Psoas muscle (tissue), 8 donors: ENCODE measurements at places on chromosomes 7 and 10. TPM values are rescaled to one million over a fixed set of nuclear protein-coding genes. Genes with fewer than 3 reads are reported as not detected.

- DNase-seq: no peak
These were observed 10.3 kb upstream of the LRRC27 start for GRCh38 chr10:132321726-132322125.

DNA sequence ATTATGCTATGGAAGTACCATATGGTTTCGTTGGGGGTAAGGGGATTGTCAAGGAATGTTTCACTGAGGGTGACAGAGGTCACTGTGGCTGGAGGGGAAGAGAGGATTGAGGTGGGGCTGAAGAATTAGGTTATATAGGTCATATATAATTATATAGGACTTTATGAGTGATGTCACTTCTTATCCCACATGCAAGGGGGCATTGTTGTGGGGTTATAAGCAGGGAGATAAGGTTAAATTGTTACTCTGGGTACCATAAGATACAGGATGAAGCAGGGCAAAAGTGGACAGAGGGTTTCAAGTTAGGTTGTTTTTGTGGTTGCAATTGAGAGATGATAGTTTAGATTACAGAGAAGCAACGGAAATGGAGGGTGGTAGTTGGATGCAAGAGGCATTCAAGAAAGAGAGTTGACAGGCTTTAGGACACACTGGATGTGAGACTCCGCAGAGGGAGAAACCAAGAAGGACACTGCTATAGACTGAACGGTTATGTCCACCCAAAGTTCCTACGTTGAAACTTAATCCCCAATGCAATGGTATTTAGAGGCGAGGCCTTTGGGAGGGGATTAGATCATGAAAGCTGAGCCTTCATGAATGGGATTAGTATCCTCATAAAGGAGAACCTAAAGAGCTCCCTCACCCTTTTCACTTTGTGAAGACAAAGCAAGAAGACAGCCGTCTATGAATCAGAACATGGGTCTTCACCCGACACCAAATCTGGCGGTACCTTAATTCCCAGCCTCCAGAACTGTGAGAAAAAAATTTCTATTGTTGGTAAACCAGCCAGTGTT is 7.0 kb upstream of the PRR15 start:
- DNase-seq: no peak

GRCh38 chr10:117137031-117137910 is 799 bp downstream of the VAX1 start:
- no peak for DNase-seq

DNA sequence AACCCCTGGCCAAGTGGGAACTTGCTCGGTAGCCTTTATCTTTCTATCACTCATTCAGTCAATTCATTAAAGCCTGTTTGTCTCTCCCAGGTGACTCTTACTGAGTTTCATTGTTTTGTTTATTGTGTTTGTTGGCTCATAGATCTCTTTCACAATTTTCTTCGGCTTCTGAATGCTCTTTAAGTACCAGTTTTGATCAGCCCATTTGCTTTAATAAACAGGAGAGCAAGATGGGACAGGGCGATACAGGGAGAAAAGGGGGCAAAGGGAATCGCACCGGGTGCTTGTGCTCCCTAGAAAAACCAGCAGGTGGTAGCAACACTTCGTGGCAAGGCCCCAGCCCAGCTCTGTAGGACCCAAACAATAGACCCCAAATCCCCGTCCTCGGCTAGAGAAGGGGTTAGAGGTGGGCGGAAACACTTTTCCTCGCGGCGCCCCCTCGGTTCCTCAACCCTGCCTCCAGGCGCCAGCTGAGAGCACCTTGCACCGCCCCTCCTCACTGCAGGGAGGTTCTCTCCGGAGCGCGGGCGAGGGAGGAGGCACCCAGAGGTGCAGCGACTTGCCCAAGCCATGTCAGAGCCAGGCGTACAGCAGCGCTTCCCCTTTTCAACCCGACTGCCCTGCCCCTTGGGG is 1.0 kb upstream of the EPHB6 start:
- DNase-seq: peak; percentile 47

GRCh38 chr7:32078824-32079223 is 8.6 kb upstream of the PDE1C start:
- no peak for DNase-seq

GRCh38 chr7:68720697-68721096 is 877.6 kb upstream of the AUTS2 start:
- DNase-seq: no peak

Gene CYP2W1
- polyA plus RNA-seq: not detected

DNA sequence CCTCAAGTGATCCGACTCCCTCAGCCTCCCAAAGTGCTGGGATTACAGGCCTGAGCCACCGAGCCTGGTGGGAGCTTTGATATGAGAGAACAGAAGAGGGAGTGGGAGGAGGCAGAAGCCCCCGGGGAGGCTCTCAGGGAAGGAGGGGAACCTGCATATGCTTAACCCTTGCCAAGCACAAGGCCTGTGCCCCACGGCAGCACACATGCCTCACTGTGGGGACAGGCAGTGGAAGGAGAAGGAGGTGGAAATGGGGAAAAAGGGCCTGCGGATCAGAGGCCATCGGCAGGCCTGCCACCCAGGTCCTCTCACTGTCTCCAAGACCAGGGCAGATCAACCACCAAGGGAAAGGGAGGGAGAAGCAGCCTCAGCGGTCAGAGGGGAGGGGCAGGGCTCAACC is 7.2 kb upstream of the GRID1 start:
- DNase-seq: no peak

GRCh38 chr10:131396121-131397050 is 84.9 kb upstream of the TCERG1L start:
- DNase-seq: peak; percentile 78

- no peak for DNase-seq
These were observed 14.6 kb upstream of the CYP2C19 start for GRCh38 chr10:94747838-94748237.

GRCh38 chr7:39051707-39052106 is 74.0 kb downstream of the POU6F2 start:
- DNase-seq: no peak

- DNase-seq: no peak
These were observed 8.3 kb upstream of the PRKAG2 start for GRCh38 chr7:151885202-151885580.
